IMR-90 (cell line): ENCODE measurements at places on chromosomes 3 and 15. TPM values are rescaled to one million over a fixed set of nuclear protein-coding genes. Genes with fewer than 3 reads are reported as not detected.

Gene TRIM59
- 65.4 and 68.3 TPM in 2 replicates for total RNA-seq

Gene MGLL
- 23.6 and 23.7 TPM in 2 replicates for total RNA-seq

- no peak for DNase-seq
Observed at GRCh38 chr3:174792864-174793263, 66.3 kb upstream of the NAALADL2 start.

- DNase-seq = no peak
Observed at GRCh38 chr3:79339846-79340245, 428.0 kb downstream of the ROBO1 start.

DNA sequence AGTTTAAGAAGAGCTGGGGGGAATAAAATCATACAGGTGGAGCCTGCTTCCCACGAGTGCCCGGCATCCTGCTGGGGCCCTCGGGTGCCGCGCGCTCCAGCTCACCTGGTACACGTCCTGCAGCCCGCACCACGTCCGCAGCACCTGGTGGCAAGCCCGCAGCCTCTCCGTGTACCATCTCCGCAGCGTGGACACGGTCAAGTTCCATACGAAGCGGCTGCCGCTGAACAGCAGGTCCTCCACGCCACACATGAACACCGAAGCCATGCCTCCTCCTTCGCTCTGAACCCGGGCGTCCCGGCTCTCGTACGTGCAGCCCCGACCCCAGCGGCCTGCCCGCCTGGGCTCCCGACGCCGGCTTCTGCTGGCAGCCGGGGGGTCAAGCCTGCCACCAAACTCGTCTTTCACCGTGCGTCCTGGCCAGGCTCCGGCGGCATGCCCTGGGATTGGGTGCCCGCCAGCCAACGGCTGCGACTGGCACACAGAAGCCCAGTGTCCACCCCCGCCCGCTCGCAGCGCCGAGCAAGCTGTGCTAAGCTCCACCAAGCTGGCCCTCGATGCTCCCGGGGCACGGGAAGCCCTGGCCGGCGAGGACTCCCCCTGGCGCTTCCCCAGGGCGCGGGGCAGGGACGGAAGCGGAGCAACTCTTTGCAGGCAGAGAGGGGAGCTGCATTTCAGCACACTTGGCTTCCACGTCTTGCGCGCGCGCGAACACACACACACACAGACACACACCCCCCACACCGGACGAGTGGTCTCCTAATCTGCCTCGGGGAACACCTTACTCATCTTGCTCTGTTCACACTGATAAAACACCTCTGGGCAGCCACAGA, at the start of gene FRMD4B:
Gene FRMD4B, minus strand, starts transcription at position 366 of the 833 bp plus-strand sequence. Its CDS starts 99 bp downstream, at position 267.
- no peak for DNase-seq

DNA sequence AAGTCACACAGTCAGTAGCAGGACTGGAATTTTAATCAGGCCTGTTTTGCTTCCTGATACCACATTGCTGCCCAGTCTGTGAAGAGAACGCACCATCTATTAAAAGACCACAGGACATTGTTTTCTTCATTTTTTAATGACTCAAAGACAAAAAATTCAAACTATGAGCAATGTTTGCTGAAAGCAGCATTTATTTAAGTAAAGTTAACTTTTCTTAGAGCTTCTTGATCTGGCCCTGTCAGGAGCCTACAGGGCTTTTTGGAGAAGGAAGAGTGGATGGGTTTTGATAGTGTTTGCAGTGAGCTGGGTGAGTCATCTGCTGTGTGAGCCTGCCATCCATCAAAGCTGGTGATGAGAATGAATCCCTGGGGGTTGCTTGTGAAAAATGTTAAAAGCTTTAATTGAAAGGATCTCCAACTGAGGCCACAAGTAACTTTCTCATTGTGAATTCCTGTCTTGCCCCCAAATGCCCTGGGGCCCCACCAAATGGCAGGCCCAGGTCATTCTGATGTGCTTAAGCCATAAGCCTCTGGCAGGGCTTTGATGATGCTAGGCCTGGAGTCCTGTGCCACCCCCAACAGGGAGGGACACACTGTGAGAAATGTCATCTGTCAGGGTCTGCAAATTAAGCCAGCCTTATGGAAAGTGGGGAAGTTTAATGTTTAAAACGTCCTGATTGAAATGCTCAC, 136.2 kb upstream of the PFN2 start:
- DNase-seq = peak; percentile 91
